Thymus (tissue), 14 donors: ENCODE measurements at places on chromosomes 1 and 21. TPM values are rescaled to one million over a fixed set of nuclear protein-coding genes. Genes with fewer than 3 reads are reported as not detected.

GRCh38 chr1:210940081-210940617 is 193.8 kb downstream of the KCNH1 start:
- no peaks in the 10 kb centered on the region for H3K27me3 ChIP-seq
- no peak for DNase-seq
- H3K4me3 ChIP-seq, result no peak overlapping the region
- H3K4me1 ChIP-seq, result no peaks in the 10 kb centered on the region

TMEM51 gene
- total RNA-seq, result 3.4 TPM

DNA sequence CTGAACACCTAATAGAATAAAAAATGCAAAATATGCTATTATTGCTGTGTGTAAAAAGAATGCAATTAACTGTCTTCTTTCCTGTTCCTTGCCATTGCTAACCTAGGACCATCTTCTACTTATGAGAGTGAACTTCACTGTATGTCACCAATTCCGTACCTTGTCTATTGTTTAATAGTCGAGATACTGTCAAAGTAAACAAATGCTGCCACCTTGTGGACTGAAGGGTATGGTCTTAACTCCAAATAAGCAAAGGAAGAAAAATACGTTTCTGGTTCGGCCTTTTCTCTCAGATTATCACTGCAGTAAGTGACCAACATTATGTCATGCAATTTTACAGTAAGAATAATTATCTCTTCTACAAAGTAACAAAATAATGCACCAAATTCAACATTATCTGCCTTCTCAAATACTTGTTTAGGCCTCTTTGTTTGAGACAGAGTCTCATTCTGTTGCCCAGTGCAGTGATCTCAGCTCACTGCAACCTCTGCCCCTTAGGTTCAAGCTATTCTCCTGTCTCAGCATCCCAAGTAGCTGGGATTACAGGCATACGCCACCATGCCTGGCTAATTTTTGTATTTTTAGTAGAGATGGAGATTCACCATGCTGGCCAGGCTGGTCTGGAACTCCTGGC is 133.4 kb downstream of the COP1 start:
- DNase-seq, result peak; percentile 47
- no peaks in the 10 kb centered on the region for H3K27me3 ChIP-seq
- no peak overlapping the region for H3K27ac ChIP-seq
- H3K4me1 ChIP-seq, result no peaks in the 10 kb centered on the region
- H3K36me3 ChIP-seq, result peaks cover 3% of the 10 kb centered on the region

GRCh38 chr1:65431111-65431705 is 10.7 kb downstream of the LEPR start:
- H3K4me1 ChIP-seq, result no peaks in the 10 kb centered on the region
- H3K27ac ChIP-seq, result no peak overlapping the region
- H3K27me3 ChIP-seq, result no peaks in the 10 kb centered on the region
- no peak for DNase-seq

RHD gene
- 0.61 TPM for total RNA-seq

- no peaks in the 10 kb centered on the region for H3K4me1 ChIP-seq
- no peak for DNase-seq
- H3K27ac ChIP-seq, result no peak overlapping the region
- H3K4me3 ChIP-seq, result no peak overlapping the region
- H3K27me3 ChIP-seq, result no peaks in the 10 kb centered on the region
Observed at GRCh38 chr1:61635557-61635956, 89.4 kb downstream of the TM2D1 start.

GRCh38 chr1:45211076-45211475 is 4.7 kb upstream of the ZSWIM5 start:
- H3K27ac ChIP-seq, result no peak overlapping the region
- H3K36me3 ChIP-seq, result no peaks in the 10 kb centered on the region
- peaks cover 3% of the 10 kb centered on the region for H3K4me1 ChIP-seq
- peaks cover 21% of the 10 kb centered on the region for H3K27me3 ChIP-seq

DNA sequence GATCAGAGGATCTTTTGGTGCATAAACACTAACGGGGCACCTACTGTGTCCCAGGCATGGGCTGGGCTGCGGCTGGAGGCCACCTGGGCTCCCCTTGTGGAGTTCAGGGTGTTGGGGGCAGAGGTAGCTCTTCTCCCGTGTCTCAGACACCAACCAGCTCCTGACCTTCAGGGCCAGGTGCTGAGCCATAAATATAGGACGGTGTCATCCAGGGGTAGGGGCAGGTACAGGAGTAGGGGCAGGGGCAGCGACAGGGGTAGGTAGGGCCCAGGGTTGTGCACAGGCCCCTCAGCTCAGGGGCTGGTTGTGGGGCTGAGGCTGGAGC is 18.0 kb upstream of the LRRC3 start:
- H3K27me3 ChIP-seq, result no peaks in the 10 kb centered on the region
- no peak overlapping the region for H3K4me3 ChIP-seq
- no peaks in the 10 kb centered on the region for H3K36me3 ChIP-seq
- H3K4me1 ChIP-seq, result no peaks in the 10 kb centered on the region

LIN9 gene
- 13.3 TPM for total RNA-seq

DNA sequence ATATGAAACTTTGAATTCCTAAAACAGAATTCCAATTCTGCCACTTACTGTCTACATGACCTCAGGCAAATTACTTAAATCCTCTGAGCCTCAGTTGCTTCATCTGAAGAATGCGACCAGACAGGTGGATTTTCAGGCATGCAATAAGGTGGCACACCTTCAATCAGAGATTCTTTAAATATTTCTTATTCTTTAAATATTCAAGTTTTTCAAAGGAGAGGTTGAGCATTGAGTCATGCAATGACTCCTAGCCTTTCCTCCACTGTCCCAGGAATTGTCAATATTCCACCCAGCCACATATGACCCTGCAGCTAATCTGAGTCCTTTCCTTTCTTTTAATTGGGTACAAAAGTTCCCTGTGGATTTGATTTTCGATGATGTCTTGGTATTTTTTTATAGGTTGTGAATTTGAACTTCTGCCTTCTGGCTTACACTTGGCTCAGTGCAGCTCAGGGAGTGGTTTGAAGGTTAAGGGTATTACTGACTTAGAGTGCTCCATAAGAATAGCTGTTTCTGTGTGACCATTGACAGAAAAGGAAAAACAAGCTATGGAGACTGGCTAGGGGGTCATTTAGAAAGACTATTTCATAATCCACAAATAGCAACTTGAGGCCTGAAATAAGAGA is 52.2 kb upstream of the PRDX6 start:
- peaks cover 6% of the 10 kb centered on the region for H3K4me1 ChIP-seq
- no peak overlapping the region for H3K4me3 ChIP-seq
- no peak overlapping the region for H3K27ac ChIP-seq
- H3K36me3 ChIP-seq, result no peaks in the 10 kb centered on the region
- no peaks in the 10 kb centered on the region for H3K27me3 ChIP-seq

GRCh38 chr1:45862008-45862407 is 58.6 kb downstream of the MAST2 start:
- no peaks in the 10 kb centered on the region for H3K36me3 ChIP-seq
- H3K4me3 ChIP-seq, result no peak overlapping the region
- no peak overlapping the region for H3K27ac ChIP-seq
- H3K27me3 ChIP-seq, result no peaks in the 10 kb centered on the region
- H3K4me1 ChIP-seq, result no peaks in the 10 kb centered on the region

DNA sequence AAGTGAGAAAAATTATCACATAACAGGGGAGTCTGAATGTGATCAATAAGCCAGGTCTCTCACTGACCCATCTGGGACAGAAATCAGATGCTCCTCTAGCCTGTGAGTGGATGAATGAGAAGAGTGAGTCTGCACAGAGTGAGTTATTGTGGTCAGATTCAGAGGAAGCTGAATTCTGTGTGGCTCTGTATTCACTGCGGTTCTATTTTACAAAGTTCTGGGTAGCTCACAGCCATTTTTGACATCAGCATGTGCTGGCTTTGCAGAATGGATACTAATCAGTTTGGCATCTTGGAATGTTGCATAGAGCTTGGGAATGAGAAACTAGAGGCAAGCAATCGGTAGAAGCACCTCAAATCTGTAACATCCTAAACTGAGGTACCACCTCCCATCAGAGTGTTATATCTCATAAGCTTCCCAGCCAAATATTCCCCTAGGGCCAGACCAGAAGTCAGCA is 3.8 kb downstream of the COLGALT2 start:
- no peak overlapping the region for H3K27ac ChIP-seq
- H3K4me1 ChIP-seq, result peaks cover 7% of the 10 kb centered on the region
- no peaks in the 10 kb centered on the region for H3K36me3 ChIP-seq
- H3K27me3 ChIP-seq, result peaks cover 33% of the 10 kb centered on the region
- no peak overlapping the region for H3K4me3 ChIP-seq

GRCh38 chr21:31278511-31279130 is 65.4 kb downstream of the TIAM1 start:
- no peaks in the 10 kb centered on the region for H3K27me3 ChIP-seq
- peaks cover 3% of the 10 kb centered on the region for H3K4me1 ChIP-seq
- no peak for DNase-seq
- H3K27ac ChIP-seq, result no peak overlapping the region
- no peak overlapping the region for H3K4me3 ChIP-seq

GRCh38 chr1:245512980-245513578 is 358.3 kb downstream of the KIF26B start:
- H3K4me3 ChIP-seq, result no peak overlapping the region
- H3K36me3 ChIP-seq, result no peaks in the 10 kb centered on the region
- no peak for DNase-seq
- H3K4me1 ChIP-seq, result peaks cover 6% of the 10 kb centered on the region

DNA sequence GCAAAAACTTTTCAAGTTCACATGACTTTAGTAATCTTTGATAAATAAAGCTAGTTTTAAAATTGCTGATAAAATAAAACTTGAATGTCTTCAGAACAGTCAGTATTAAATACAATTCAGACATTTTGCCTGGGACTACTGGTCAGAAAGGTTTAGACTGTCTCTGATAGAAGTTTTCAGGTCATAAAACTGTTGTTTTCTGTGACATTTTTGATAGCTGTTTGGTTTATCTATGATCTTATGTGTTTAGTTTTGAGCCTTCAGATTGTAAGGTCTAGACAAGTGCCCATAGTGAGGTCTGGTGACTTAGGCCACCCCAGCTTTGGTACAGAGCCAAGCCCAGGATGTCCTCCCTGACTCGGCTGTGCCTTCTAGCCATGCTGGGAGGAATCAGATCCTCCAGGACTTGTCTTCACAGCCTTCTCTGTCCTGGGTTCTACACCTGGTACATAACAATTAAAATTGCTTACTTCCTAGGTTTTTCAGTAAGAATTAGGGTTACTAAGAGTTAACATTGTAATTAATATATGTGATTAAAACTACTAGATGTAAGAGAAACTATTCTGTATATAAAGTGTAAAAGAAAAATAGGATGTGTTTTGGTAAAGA is 15.1 kb upstream of the DNAH14 start:
- no peaks in the 10 kb centered on the region for H3K27me3 ChIP-seq
- H3K4me1 ChIP-seq, result no peaks in the 10 kb centered on the region
- no peaks in the 10 kb centered on the region for H3K36me3 ChIP-seq
- H3K4me3 ChIP-seq, result no peak overlapping the region
- H3K27ac ChIP-seq, result no peak overlapping the region

- DNase-seq, result peak; percentile 1
- no peak overlapping the region for H3K27ac ChIP-seq
- H3K4me1 ChIP-seq, result peaks cover 3% of the 10 kb centered on the region
- H3K4me3 ChIP-seq, result no peak overlapping the region
Observed at GRCh38 chr1:199948587-199949280, 78.8 kb upstream of the NR5A2 start.

NR1I3 gene
- total RNA-seq, result not detected

DNA sequence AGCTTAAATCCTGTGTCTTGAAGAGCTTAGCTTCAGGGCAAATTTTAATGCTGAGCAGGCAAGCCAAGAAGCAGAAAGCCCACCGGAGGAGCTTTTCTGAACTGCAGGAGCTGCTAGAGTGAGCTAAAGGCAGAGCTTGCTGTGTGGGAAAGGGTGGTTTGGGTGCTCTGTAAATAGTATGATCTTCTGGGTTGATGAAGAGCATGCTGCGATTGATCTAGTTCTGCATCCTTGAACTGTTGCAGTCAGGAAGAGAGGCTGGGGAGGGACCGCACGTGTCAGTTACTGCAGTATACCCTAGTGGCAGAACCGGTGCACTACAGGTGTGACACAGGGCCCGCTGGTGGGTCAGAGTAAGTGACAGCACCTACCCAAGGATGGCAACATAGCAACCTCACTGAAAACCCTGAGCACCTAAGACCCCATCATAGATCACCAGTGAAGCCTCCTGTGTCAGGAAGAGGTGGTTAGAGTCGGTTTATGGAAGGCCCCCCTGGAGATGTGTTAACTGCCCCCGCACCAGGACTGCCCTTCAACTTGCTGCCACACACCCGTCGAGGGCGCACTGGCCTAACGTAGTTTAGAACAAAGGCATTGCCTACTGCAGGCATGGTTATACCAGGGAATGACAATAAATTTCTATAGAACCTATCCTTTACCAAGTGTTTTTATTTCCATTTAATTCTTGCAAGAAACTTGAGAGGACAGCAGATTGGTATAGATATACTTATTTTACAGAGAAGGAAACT is 146.0 kb upstream of the KIAA0040 start:
- H3K36me3 ChIP-seq, result no peaks in the 10 kb centered on the region
- H3K27ac ChIP-seq, result no peak overlapping the region
- peaks cover 3% of the 10 kb centered on the region for H3K27me3 ChIP-seq
- no peaks in the 10 kb centered on the region for H3K4me1 ChIP-seq

GRCh38 chr1:181159451-181160140 is 71.1 kb downstream of the IER5 start:
- no peaks in the 10 kb centered on the region for H3K27me3 ChIP-seq
- peak; percentile 85 for DNase-seq
- H3K27ac ChIP-seq, result no peak overlapping the region
- H3K4me3 ChIP-seq, result no peak overlapping the region
- no peaks in the 10 kb centered on the region for H3K36me3 ChIP-seq

S100B gene
- total RNA-seq, result 36.5 TPM

GRCh38 chr1:169461390-169462000 is 24.2 kb downstream of the SLC19A2 start:
- peaks cover 6% of the 10 kb centered on the region for H3K27me3 ChIP-seq
- peaks cover 4% of the 10 kb centered on the region for H3K36me3 ChIP-seq
- H3K27ac ChIP-seq, result no peak overlapping the region
- peaks cover 5% of the 10 kb centered on the region for H3K4me1 ChIP-seq

- no peak overlapping the region for H3K4me3 ChIP-seq
- H3K36me3 ChIP-seq, result no peaks in the 10 kb centered on the region
Observed at GRCh38 chr1:99674115-99675064, 28.5 kb downstream of the PALMD start.

STMN1 gene
- 1,468 TPM for total RNA-seq

DNA sequence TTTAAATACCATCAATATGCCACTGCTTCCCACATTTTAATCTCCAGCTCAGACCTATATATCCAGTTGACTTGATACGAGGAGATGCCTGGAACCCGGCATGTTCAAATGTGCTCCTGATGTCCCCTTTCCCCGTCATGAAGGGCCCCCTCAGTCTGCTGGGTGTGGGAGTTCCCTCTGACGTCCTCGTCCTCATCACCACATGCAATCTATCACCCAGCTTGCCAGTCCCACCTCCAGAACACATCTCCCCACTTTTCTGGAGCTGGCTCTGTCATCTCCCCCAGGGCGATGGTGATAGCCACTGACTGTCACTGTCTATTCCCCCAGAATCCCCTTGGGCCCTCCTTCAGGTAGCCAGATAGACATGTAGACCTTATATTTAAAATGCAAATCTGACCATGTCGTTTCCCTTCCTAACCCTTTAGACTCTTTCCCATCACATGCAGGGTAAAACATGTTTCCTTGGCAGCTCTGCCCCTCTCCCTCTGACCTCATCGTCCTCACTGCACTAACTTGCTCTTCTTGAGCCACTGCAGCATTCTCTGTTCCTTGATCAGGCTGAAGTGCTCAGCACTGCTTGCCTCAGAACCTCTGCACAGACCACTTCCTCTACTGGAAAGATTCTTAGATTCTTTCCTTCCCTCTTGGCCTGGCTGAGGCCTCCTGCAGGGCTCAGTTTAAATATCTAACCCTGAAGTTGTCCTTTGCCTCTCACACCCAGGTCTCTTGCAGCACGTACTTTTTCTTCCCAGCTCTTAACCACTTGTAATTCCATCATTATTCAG is 7.4 kb downstream of the AZIN2 start:
- no peak overlapping the region for H3K4me3 ChIP-seq
- no peaks in the 10 kb centered on the region for H3K4me1 ChIP-seq
- no peaks in the 10 kb centered on the region for H3K36me3 ChIP-seq

VWA5B1 gene
- total RNA-seq, result 0.05 TPM

TOR1AIP2 gene
- 20.0 TPM for total RNA-seq
